ENCODE measurements at places on chromosomes 16 and 17.

DNA sequence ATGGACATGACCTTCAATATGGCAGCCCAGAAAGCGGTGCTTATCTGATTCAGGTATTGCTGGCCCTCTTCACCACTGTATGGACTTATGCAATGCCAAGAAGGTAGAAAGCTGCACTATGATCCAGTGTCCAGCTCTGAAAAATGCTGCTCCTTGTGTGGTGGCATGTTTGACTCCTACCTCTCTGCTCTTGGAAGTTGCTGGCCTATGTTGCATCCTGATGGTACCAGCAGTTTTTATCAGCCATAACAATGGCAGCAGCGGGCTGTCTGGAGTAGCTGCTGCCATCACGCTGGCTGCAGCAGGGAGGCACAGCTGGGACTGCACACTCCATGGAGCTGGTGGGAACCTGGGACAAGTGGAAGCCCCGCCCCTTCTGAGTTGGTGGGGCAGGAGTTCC lies 53.1 kb upstream of the MED9 start:
- DNase-seq = no peak

DNA sequence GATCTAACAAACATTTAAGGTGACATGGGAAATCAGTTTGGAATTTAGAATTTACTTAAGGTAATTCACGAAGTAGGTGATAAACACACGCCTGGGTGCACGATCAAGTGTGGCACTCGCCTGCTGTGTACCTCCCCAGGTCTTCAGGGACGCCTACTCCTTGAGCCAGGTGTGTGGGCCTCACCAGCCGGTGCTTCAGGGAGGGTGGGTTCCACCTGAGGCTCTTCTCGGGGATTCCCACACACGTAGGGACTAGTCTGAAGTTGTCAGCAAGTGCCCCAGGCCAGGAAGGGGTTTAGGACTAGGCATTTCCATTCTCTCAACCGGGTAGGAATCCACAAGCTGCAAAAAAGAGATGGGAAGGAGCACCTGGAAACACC lies 9.8 kb upstream of the NAT9 start:
- no peak for DNase-seq

DNA sequence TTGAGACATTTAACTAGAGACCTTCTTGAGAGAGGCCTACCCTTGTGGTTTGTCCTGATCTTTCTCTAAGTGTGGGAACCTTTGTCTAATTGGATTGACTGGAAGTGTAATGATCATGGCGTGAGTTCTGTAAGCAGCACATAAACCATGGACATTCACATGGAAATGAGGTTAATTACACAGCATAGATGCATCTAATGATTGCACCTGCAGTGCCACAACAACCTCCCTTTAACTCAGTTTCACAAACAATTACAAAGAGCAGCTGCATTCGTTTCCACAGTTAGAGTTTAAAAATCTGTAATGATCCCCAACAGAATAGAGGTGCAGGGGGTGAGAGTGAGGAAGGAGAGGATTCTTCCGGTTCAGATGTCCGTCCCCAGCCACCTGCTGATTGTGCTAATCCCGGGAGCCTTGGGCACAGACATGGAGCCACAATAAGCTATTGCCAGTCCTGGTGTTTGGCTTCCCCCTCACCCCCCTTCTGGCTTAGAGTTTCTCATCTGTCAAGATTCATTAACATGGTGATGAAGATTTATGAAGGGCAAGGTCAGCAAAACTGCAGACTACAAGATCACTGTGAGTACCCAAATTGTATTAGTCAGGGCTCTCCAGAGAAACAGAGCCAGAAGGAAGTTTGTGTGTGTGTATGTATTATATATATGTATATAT lies 659.2 kb upstream of the SOX9 start:
- no peak for DNase-seq

GRCh38 chr16:67034487-67034886 lies 5.5 kb downstream of the CBFB start:
- no peak for DNase-seq

- DNase-seq = no peak
Measured at GRCh38 chr16:87674419-87674818, 72.1 kb downstream of the JPH3 start.

GRCh38 chr17:19024101-19025078 lies 19.8 kb upstream of the FAM83G start:
- DNase-seq = no peak

GRCh38 chr17:74059479-74060240 lies 143.8 kb upstream of the RPL38 start:
- DNase-seq = no peak

DNA sequence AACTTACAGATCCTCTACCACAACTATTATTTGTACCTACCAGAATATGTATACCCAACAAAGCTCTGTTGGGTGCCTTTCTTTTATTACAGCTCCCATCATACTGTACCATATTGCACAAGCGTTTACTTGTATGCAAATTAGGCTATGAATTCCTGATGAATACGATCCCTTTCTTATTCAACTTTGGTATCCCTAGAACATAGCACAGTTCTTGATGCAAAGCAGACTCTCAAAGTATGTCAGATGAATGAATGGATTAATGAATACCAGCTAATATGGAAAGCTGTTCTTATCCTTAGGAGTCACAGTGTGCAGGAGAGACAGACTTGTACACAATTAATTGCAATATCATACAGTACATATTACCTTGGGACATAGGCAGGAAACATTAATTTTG lies 79.7 kb upstream of the NACA2 start:
- DNase-seq = no peak

DNA sequence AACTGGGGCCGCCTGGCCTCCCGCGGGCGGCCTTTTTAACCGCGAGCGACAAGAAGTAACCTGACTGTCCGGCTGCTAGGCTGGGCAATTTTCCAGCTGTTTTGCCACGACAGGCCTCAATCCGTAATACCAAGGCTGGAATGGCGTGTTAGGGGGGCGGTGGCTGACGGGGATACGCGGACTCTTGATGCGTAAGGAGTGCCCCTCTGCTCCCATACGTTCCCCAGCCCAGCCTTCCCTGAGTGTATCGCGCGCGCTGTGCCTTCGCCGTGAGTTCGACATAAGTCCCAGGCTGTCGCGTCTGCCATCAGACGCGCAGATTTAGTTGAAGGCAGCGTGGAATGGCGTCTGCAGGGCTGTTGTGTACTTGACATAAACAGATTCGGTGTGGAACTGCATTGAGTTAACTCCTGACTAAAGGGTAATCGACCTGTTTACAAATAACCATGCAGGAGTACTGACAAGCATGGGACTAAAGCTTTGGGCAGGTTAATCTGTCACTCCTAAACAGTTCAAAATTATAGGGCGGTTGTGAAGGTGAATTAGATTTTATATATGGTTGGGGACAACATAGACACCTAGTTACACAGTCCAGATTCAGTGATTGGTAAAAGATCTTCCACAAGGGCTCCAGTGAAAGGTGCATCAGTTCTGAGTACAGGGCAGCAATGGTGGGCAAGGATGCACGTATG lies 16.6 kb upstream of the ERN1 start:
- DNase-seq = peak; percentile 55

- DNase-seq = no peak
Measured at GRCh38 chr17:40179923-40180659, 2.8 kb downstream of the RAPGEFL1 start.

DNA sequence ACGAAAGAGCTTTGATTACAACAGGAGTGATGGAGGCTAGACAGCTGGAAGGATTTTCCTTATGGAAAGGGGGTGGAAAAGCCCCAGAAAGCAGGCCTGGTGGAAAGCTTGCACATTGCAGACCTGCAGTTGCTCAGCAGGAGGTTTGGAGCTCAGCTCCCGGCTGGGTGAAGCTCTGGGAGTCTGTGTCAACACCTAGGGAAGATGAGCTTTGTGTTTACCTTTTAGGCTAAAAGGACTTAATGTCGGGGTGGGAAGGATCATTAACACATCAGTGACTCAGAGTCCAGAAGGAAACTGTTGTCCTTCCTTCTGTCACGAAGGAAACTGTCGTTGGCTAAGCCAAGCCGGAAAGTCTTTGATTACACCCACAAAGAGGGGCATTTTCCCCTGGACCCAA lies 48.2 kb downstream of the RAP1GAP2 start:
- DNase-seq = no peak

- DNase-seq = no peak
Measured at GRCh38 chr17:65434878-65435277, 126.6 kb downstream of the AXIN2 start.

DNA sequence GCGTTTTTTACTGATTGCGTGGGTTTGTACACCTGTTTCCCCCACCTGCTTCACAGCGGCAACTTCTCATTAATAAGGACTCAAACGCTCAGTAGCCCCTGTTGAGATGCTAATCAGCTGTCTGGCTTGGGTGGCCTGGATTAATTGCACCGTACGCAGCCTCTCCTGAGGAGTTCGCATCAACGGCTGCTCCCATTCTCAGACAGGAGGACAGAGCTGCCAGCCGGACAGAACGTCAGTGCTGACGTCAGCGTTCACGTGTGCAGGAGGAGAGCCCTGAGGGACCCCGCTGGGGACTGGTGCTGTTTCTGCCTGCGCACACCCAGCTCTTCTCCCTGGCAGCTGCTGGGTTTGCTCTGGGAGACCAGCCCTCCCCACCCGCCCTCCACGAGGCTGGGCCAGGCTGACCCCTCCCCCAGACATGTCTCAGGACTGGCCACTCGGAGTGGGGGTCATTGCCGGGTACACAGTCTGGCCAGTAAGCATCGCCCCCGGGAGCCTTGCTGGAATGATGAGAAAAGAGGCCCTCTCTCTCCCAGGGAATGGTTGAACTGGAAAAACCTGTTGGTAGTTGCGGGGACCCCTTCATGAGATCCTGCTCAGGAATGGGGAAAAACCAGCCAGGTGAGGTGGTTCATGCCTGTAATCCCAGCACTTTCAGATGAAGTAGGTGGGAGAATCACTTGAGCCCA lies 5.7 kb upstream of the BANP start:
- DNase-seq = no peak

GRCh38 chr16:15043344-15043743 lies 12.5 kb downstream of the NTAN1 start:
- DNase-seq = no peak

DNA sequence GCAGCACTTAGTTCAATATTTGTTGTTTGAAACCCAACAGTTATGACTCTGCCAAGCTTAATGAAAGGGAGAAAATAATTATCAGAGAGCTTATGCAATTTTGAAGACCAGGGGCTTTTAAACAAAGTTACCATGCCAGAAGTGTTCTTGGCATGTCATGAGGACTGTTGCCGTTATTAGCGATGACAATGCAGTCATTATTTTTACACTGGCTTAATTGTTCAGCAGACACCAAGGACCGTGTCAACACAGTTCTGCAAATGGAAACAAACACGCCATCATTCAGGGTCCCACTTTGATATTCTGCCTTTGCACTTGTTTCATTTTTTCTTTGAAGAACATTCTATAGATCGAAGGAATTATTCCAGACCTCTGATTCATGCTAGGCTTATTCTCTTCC lies 518.5 kb downstream of the CDH13 start:
- no peak for DNase-seq

DNA sequence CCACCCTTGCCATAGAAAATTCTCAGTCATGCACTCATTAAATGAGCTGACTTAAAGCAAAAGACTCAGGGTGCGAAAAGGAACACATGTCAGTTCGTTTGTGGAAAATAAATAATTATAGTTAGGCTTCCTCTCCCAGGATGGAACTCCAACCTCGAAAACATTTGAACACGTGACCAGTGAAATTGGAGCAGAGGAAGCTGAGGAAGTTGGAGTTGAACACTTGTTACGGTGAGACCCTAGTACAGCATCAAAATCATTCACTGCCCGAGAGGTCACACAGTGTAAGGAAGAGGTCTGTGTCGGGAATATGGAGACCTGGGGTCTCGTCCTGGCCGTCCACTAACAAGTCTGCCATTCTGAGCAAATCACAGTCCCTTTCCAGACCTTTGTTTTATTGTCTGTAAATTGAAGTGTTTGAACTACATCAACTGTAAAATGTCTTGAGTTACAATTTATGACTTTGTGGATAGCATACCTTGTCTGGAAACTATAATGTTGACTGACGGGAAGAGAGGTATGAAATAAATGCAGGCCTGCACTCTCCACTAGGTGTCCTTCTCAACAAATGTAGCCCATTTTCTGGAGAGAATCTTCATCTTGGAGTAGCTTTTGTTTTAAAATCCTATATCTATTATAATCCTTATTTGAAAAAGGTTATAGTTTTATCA lies 7.7 kb downstream of the PSMD7 start:
- no peak for DNase-seq

- DNase-seq = peak; percentile 17
Measured at GRCh38 chr17:10875984-10876555, 38.2 kb upstream of the PIRT start.

DNA sequence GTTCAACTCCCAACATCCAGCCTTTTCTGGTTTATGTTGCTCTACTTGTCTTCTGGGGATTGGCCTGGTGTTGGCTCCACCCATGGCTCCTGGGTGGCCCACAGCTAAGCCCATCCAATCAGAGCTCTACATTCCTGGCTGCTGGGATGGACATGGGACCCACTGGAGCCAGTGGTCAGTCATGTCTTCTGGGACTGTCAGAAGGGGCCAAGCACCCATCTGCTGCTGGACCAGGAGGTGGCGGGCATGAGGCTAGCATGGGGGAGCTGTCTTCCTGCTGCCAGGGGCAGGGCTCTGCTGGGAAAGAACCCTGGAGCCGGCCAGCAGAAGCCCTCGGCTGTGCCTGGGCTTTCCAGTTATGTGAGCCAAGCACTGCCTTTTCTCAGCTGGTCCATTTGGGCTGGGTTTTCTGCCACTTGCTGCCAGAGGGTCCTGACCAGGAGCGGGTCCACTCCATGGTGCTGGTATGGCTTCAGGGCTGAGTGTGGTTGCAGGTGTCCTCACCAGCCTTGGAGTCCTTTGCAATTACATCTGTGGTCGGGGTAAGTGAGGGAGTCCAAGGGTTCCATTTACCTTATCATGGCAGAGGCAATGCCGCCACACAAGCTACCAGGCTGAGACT lies 17.4 kb upstream of the ZNF469 start:
- DNase-seq = no peak

DNA sequence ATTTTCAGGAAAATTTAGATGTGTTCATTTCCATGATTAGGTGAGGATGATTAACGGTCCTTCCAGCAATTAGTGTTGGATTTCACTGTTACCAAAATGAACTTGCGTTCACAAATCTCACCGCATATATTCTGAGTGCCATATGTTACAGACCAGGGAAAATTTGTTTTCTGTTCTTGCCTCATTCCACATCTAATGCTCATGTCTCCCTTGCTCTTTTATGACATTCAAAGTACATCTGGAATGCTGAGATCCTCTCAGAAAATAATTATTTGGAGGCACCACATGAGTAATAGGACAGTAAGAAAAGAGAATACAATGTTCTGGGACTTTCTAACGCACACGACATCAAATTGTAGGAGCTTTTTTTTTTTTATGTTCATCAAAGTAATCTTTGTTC lies 406.5 kb downstream of the SHISA9 start:
- DNase-seq = no peak

- DNase-seq = peak; percentile 87
Measured at GRCh38 chr17:5031365-5032082, 3.7 kb downstream of the SLC52A1 start.

DNA sequence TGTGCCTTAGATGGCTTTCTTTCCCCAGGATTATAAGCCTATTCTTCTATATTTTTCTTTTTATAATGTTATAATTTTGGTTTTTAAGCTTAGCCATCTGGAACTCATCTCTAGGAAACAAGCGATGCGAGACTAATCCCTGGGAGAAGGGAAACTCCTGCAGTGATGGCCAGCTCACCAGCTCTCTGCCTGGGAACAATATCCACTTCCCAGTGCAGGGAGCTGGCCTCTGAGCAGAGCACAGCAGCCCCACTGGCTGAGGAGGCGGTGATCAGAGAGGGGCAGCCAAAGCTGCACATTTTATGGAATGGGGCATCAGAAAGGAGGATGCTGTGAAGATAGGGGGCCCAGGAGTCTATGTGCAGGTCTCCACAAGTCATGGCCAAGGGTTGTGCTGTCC lies 183.3 kb downstream of the LGALS9B start:
- no peak for DNase-seq

- no peak for DNase-seq
Measured at GRCh38 chr17:17447264-17447663, 29.5 kb upstream of the MED9 start.
